ENCODE measurements at places on chromosomes 7 and 10. TPM values are rescaled to one million over a fixed set of nuclear protein-coding genes. Genes with fewer than 3 reads are reported as not detected.

Gene ASB10
- not detected for total RNA-seq

DNA sequence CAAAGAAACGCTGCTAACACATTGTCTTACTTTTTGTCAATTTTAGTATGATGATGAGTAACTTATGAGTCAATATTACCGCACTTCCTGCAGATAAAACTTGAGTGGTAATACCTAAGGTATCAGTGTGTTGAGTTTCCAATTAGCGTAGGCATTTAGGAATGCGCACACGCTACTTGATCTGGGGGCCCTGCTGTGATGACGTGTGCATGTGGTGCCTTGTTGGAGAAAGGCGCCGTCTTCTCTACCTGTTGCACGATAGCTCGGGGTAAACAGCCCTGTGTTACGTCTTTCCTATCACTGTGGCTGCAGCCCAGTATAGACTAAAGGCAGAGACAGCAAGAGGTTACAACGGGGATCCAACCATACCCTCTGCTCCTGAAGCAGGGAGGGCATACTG, 476.8 kb upstream of the ADARB2 start:
- H3K4me1 ChIP-seq = no peaks in the 10 kb centered on the region
- DNase-seq = no peak

- H3K4me3 ChIP-seq = no peak overlapping the region
- DNase-seq = no peak
- H3K4me1 ChIP-seq = no peaks in the 10 kb centered on the region
- H3K36me3 ChIP-seq = no peaks in the 10 kb centered on the region
- no peak overlapping the region for H3K27ac ChIP-seq
Measured at GRCh38 chr10:116001262-116001857, 271.6 kb downstream of the GFRA1 start.

DNA sequence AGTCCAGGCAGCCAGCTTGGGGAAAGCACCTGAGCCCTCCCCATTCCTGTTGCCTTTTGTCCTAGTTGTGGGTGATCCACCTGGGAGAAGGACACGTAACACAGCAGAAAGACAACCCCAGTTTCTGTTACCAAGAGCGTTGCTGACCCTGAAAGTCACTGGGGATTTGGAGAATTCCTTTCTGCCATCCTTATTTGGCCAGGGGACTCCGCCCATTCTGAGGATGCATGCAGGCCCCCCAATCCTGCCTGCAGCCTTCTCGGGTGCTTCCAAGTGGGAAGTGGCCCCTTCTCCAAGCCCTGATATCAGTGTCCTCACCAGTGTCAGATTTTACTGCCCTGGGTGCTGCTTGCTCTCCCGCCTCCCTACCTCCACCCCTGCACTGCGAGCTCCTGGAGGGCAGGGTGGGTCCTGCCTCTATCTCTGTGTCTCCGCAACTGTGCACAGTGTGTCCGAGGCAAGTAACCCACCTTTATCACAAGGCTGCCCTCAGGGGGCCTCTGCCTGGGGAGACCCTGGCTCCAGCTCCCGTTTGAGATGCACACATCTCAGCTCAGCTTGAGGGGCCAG, 9.2 kb upstream of the ADCY1 start:
- no peaks in the 10 kb centered on the region for H3K27me3 ChIP-seq
- H3K4me1 ChIP-seq = no peaks in the 10 kb centered on the region
- H3K4me3 ChIP-seq = no peak overlapping the region
- no peak for DNase-seq
- no peak overlapping the region for H3K27ac ChIP-seq
- H3K36me3 ChIP-seq = no peaks in the 10 kb centered on the region

- H3K27me3 ChIP-seq = no peaks in the 10 kb centered on the region
- H3K36me3 ChIP-seq = peaks cover 8% of the 10 kb centered on the region
- H3K4me1 ChIP-seq = peaks cover 37% of the 10 kb centered on the region
- DNase-seq = no peak
Measured at GRCh38 chr7:151060113-151060415, 675 bp downstream of the SLC4A2 start.

DNA sequence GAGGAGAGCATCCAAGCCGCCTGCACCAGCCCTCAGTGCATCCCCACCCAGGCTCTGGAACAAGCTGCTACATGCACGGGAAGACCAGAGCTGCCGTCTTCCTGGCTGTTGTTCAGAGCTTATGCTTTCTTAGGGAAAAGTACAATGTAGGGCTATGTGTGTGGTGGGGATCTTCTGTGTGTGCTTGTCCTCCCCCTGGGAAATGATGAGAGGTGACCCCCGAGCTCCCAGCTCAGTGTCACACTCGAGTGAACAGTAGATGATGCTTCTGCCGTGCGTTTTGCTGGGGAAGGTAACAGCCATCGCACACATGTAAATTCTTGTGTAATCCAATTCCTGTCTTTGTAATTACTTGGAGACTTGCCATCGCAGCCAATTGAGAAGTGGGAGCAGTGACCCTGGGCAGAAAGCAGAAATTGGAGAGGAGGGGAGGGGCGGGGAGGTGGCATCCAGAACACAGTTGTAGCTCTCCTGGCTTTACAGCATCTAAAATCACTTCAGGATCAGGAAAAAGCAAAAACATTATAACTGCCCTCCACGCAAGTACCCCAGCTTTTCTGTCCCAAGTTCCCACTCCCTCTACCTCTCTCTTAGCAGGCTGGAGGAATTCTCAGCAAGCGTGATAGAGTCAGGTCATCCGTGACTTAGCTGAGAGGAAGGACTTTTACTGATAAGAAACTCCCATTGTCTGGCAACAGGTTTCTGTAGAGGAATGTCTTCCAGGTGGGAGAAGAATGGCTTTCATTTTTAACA, 149.6 kb downstream of the TCF7L2 start:
- DNase-seq = no peak
- no peak overlapping the region for H3K27ac ChIP-seq
- H3K4me3 ChIP-seq = no peak overlapping the region
- H3K36me3 ChIP-seq = no peaks in the 10 kb centered on the region

GRCh38 chr7:105878746-105879605, 2.6 kb upstream of the ATXN7L1 start:
- H3K4me3 ChIP-seq = no peak overlapping the region
- H3K27ac ChIP-seq = no peak overlapping the region
- H3K36me3 ChIP-seq = no peaks in the 10 kb centered on the region
- peaks cover 31% of the 10 kb centered on the region for H3K4me1 ChIP-seq
- no peaks in the 10 kb centered on the region for H3K27me3 ChIP-seq

GRCh38 chr7:112052498-112052897, 153.7 kb downstream of the DOCK4 start:
- H3K4me1 ChIP-seq = no peaks in the 10 kb centered on the region
- no peak overlapping the region for H3K4me3 ChIP-seq
- no peaks in the 10 kb centered on the region for H3K27me3 ChIP-seq
- no peaks in the 10 kb centered on the region for H3K36me3 ChIP-seq
- no peak overlapping the region for H3K27ac ChIP-seq
- DNase-seq = no peak

GRCh38 chr10:123800821-123801220, 90.8 kb downstream of the CPXM2 start:
- DNase-seq = no peak
- H3K4me1 ChIP-seq = no peaks in the 10 kb centered on the region
- H3K36me3 ChIP-seq = no peaks in the 10 kb centered on the region
- H3K27ac ChIP-seq = no peak overlapping the region

GRCh38 chr7:132871419-132871818, 210.5 kb downstream of the CHCHD3 start:
- H3K36me3 ChIP-seq = no peaks in the 10 kb centered on the region
- H3K27me3 ChIP-seq = no peaks in the 10 kb centered on the region
- H3K4me3 ChIP-seq = no peak overlapping the region
- H3K4me1 ChIP-seq = no peaks in the 10 kb centered on the region

DNA sequence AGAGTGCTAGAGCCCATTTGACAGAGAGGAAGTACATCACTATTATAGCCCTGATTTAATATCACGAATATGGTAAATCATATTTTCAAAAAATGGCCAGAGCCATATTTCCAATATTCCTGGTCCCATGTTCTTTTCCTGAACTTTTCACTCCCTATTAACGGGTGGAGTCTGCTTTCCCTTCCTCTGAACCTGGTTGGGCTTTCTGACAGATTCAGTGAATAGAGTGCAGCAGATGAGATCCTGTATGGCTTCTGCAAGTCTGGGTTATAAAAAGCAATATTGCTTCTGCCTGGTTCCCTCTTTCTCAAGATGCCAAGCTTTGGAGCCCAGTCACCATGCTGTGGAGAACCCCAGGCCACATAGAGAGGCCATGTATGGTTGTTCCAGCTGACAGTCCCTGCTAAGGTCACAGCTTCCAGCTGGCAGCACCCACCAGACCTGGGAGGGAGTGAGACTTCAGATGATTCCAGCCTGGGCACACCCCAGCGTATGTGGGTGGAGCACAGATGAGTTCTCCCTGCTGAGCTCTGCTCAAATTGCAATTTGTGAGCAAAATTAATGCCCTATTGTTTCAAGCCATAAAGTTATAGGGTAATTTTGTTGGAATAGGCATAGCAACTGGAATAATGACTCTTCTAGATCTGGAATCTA, 17.9 kb upstream of the CHCHD3 start:
- DNase-seq = no peak
- no peaks in the 10 kb centered on the region for H3K4me1 ChIP-seq
- H3K36me3 ChIP-seq = no peaks in the 10 kb centered on the region
- no peaks in the 10 kb centered on the region for H3K27me3 ChIP-seq
- no peak overlapping the region for H3K4me3 ChIP-seq

DNA sequence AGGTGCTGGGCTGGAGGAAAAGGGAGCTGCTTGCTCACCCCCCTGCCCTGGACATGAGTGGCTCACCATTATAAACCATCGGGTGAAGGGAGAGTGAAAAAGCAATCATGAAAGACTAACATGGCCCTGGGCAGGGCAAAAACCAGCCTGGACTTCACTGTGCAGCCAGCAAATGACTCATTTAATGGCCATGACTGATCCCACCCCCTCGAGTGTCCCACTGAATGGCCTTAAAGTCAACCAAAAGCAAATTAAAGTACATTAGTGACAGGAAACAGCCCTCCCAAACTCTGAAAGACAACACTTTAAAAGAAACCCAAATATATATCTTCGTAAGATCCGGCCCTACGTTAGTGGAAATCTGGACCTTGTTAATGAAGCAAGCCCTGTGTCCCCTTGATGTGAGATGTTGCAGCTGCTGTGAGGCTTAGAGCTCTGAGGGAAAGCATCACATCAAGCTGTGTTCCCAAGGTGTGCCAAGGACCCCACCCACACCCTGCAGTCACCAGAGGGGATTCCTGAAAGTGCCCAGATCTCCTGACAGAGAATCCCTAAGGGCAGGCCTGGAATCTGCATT, 31.2 kb downstream of the ADCYAP1R1 start:
- H3K4me1 ChIP-seq = no peaks in the 10 kb centered on the region
- H3K36me3 ChIP-seq = no peaks in the 10 kb centered on the region
- no peak for DNase-seq
- H3K27me3 ChIP-seq = no peaks in the 10 kb centered on the region
- H3K27ac ChIP-seq = no peak overlapping the region

Gene EGR2
- total RNA-seq = 10.0 TPM

GRCh38 chr7:89798599-89798996, 355.7 kb upstream of the STEAP1 start:
- H3K4me3 ChIP-seq = no peak overlapping the region
- H3K27ac ChIP-seq = no peak overlapping the region
- DNase-seq = no peak
- no peaks in the 10 kb centered on the region for H3K4me1 ChIP-seq
